ENCODE measurements at places on chromosomes 2 and 18.

- DNase-seq = no peak
These were observed 30.9 kb upstream of the KCMF1 start for GRCh38 chr2:84940088-84940470.

DNA sequence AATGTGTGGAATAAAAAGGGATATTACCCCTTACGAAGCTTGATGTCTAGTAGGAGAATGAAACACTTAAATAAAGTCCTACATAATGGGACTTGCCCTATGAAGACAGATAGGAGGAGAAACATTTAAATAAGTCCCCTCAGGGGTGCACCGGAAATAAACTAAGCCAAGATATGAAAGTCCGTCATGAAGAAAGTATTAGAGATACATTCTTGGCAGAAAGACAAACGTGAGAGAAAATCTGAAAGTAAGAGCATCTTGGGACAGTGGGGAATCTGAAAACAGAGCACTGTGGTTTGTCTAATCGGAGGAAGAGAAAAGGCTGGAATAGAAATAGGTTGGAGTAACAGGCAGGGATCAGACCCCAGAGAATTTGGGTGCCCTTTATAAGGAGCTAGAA, 516.9 kb upstream of the DSEL start:
- no peak for DNase-seq

GRCh38 chr2:98448441-98449145, 3.9 kb downstream of the INPP4A start:
- DNase-seq = no peak

GRCh38 chr2:16608661-16609643, 56.7 kb downstream of the CYRIA start:
- peak; percentile 69 for DNase-seq

GRCh38 chr2:59080451-59081181, 839.5 kb upstream of the FANCL start:
- DNase-seq = no peak

GRCh38 chr2:121858369-121858768, 102.9 kb downstream of the TSN start:
- DNase-seq = no peak

DNA sequence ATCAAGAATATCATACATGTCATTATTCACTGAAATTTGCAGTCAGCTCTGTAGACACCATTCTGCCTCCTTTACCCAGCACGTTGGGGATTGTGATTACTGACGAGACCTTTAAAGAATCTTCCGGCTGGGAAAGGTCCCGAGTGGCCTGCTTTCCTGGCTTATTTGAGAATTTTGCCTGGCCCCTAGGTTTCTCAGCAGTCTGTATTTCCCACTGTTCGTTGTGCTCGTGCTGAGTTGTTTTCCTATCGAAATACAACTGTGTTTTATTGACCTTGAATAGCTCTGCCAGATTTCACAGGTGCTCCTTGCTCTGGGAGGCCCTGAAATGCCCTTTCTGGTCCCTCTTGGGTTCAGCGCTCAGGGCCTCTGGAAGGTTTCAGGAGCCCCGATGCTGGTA, 94.9 kb downstream of the AGAP1 start:
- no peak for DNase-seq

DNA sequence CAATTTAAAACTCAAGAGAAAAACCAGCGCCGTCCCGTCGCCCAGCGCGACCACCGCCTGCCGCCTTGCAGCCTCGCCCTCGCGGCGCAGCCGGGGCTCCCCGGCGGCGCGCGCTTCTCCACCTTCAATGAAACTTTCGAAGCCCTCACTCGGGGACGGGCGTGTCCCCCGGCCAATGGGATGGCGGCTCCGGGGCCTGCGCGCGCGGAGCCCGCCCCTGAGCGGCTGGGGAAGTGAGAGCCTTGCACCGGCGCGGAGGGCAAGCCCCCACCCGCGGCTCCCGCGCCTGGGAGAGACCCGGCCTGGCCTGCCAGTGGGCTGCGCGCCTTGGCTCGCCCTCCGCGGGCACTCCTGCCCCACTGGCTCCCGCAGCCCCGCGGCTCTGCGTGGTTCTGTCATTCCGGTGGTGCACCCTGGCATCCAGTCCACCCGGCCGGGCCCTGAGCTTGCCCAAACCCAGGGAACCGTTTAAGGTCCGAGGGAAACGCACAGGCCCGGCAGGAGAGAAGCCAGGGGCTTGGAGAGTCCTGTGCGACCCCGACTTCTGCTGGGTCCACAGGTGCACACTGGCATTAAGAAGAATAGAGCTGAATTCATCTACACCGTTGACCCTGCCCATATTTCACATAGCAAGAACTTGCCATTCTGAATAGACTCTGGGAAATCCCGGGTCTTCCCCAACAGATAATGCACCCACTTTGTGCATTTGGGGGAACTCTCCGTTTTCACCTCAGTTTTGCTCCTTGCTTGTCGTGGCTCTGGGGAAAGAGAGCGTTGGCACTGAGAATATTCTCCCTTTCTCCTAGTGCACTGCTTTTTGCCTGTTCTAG, at the start of gene PIEZO2:
PIEZO2 (minus strand) TSS at position 129 of the 830 bp plus-strand sequence. CDS start 981 bp downstream, outside the sequence.
- DNase-seq = no peak

- DNase-seq = no peak
These were observed 135.6 kb upstream of the KLHL29 start for GRCh38 chr2:23249348-23249747.
